ENCODE measurements at places on chromosomes 12 and 14. TPM values are rescaled to one million over a fixed set of nuclear protein-coding genes. Genes with fewer than 3 reads are reported as not detected.

The CHST11 gene
- total RNA-seq, result 54.3 TPM

The FZD10 gene
- total RNA-seq, result not detected

The SPTB gene
- 1.9 TPM for total RNA-seq

The CFAP73 gene
- not detected for total RNA-seq

The ACVRL1 gene
- total RNA-seq, result 0.87 TPM

The OLR1 gene
- total RNA-seq, result not detected

The A2M gene
- total RNA-seq, result not detected

The ART4 gene
- total RNA-seq, result not detected

The LIMA1 gene
- 54.5 TPM for total RNA-seq

The MANSC4 gene
- not detected for total RNA-seq

Measured in HT1080 (cell line).